H4 (cell line): ENCODE measurements at places on chromosomes 7 and 10. TPM values are rescaled to one million over a fixed set of nuclear protein-coding genes. Genes with fewer than 3 reads are reported as not detected.

DNA sequence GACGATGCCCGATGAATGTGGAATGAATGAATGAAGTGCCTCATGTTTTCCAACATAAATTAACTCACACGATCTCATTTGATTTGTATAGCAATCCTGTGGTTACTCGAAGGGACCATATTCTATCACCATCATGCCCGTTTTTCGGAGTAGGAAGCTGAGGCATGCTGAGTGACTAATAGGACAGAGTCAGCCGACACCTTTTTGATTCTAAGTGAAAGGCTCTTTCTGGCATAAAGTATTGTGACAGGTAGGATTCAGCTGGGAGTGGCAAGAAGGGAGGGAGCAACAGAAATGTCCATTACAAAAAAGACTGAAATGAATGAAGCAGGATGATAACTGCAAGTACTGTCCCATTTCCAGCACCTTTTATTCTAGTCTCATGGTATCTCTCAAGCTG lies 55.7 kb downstream of the KLRG2 start:
- DNase-seq: no peak

DNA sequence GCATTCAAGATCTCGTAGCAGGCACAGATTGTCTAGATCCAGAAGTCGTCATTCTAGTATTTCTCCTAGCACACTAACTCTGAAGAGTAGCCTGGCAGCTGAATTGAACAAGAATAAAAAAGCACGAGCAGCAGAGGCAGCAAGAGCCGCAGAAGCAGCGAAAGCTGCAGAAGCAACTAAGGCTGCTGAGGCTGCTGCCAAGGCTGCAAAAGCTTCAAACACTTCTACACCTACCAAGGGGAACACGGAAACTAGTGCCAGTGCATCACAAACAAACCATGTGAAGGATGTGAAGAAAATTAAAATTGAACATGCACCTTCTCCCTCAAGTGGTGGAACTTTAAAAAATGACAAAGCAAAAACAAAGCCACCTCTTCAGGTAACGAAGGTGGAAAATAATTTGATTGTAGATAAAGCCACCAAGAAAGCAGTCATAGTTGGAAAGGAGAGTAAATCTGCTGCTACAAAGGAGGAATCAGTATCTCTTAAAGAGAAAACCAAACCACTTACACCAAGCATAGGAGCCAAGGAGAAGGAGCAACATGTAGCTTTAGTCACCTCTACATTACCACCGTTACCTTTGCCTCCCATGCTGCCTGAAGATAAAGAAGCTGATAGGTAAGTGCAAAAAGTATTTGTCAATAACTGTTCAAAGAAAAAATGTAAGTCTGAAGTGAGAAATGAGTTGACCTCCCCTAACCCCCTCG lies 37.7 kb downstream of the CDK13 start:
- DNase-seq: no peak

DNA sequence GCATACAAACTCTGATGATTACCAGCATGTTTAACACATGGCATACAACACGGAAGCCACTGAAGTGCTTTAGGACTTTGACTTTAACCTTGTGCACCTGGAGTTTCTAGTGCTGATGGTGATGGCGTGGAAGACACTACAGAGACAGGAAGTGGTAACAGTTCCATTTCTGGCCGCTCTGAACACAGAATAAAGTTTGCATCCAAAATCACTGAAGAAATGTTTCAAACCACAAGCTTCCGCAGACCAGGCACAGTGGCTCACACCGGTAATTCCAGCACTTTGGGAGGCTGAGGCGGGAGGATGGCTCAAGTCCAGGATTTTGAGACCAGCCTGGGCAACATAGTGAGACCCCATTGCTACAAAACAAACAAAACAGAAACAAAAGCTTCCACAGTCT lies 40.3 kb upstream of the TNPO3 start:
- no peak for DNase-seq

Gene UPK3B
- total RNA-seq: not detected in 2 replicates

GRCh38 chr10:103458720-103459119 lies at the start of gene CALHM1:
CALHM1 (minus strand) TSS chr10:103458900; CDS start chr10:103458751, 149 bp downstream.
- DNase-seq: no peak

- DNase-seq: no peak
Observed at GRCh38 chr7:33044986-33045385, 17.6 kb downstream of the NT5C3A start.

- DNase-seq: no peak
Observed at GRCh38 chr7:25007668-25008067, 27.7 kb upstream of the OSBPL3 start.

DNA sequence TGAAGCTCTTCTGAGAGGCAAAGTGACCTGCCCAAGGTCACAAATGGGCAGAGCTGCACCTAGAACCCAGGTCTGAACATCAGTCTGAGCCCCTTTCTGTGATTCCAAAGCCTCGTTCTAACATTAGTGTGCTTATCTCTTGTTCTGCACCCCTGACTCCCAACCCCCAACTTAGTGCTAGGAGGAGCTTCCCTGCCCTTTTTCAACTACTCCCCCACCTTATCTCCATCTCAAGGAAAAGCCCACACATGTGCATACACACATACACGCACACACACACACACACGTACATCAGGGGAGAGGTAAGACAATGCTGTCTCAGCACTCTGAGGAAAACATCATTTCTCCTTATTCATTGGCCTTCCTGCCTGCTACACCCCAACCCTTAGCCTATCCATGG lies 8.3 kb downstream of the PRRT4 start:
- no peak for DNase-seq

DNA sequence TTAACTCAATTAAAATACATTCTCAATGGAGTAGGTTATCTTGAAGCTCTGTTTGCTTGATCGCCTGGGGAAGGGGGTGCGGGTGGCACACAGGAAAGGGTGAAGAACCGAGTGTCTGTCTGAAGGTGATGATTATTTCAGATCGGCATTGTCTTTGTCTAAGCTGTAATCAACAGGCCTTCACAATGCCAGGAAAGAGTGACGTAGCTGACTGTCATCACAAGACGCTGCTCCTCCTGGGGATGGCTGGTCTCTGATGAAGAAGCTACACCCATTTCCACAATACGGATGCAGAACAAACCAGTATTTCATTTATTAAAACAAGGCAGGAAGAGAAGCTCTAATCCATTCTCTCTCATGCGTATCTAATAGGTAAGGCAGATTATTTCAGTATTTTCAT lies 19.4 kb downstream of the JCAD start:
- DNase-seq: no peak

- DNase-seq: no peak
Observed at GRCh38 chr7:102843850-102844249, 69.0 kb upstream of the LRRC17 start.

DNA sequence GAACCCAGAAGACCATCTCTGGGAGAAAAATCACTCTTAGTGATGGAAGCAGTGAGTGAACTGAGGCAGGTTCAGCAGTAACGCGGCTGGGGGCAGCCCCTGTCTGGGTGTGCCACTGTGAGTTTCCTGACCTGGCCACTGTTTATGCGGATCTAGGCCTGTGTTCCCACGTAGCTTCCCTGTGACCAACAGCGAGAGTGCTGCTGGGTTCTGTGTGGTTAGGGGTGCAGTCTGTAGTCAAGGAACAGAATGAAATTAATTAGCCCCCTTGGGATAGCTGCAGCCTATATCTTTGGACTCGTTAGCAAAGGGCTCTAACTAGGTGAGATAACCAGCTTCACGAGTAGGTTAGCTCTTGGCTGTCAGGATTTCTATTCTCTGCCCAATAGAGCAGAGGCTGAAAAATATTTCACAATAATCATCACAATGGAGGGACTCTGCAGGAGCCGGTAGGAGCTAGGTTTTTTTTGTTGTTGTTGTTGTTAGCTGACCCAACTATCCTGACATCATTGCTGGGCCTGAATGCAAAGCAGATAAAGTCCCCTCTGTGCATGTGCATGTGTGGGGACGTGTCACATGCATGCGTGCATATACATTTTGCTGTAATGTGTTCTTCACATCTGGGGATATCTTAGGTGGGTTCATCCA lies 164.9 kb downstream of the TMEM178B start:
- DNase-seq: no peak

DNA sequence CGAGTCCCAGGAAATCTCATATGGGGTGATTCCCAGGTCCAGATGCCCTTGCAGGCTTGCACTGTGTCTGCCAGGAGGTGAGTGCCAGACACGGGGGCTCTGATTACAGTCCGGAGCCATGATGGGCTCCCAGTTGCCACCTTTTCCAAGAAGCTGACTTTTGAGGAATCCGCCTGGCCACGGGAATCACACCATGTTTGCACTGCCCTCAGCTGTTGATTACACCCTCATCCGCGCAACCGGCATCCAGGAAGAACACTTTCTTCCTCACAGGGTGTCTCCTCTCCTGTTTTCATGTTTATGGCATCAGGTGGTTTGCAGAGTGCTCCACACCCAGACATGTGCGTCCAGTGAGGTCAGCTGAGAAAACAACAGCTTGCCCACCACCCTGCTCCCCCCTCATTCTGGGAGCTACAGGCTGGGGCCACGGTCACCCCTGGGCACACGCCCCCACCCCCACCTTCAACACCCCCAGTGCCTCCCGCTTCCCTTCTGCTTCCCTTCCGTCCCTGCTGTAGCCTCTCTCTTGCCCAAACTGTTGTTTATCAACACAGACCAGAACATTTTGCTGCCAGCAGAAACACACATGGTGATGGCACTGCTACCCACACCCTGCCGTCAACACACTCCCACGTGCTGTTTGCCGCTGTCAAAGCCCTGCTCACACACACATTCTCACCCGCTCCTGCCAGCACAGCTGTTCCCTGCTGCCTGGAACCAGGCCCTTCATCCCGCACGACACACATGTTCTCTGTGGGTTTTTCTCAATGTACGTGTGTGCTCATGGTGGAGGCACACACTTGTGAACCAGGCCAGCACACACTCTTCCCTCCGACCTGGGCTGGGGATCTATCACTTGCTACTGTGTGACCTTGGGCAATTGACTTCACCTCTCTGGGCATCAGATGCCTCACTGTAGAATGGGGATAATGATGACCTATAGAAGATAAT lies 35.8 kb downstream of the DDIT4 start:
- DNase-seq: no peak

DNA sequence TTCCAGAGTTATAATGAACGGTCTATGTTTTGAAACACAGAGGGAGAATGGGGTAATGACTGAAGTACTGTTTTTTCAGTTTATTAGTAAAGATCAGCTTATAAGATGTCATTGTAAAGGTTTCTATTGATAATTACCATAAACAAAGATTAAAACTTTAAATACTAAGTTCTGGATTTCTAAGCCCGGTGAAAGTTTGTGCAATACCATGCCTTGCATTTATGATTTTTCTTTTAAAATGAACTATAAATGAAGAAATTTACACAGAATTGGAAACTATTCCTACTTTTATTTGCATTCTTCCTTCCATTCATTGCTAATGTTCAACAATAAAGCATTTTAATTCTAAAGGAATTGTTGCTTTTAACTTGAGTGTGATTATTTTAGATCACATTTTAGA lies 4.9 kb downstream of the MEOX2 start:
- no peak for DNase-seq

DNA sequence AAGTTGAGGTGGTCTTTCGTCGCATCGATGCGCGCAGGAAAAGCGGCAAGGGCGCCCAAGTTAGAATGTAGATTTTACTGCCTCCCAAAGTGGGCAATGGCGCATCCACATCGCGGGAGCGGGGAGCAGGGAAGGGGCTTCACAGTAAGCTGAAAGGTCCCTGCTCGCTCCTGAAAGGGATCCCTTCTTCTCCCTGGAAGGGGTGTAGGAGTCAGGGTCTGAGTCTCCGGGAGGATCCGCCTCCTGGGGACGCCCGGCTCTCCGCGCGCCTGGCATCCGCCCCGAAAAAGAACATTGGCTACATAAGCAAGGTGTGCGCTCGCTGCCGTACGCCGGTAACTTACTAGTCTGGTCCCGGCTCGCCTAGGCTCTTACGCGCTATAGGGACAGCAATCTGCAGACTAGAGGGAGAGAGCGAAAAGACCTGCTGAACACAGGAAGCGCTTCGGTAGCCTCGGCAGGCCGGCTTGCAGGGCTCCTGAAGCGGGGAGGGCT lies 804 bp downstream of the UNC5B start:
- peak; percentile 61 for DNase-seq
